ENCODE measurements at places on chromosomes 7 and 10.

GRCh38 chr10:3350617-3351258 lies 178.2 kb upstream of the PITRM1 start:
- DNase-seq: no peak

GRCh38 chr7:3243256-3243655 lies 57.8 kb upstream of the SDK1 start:
- no peak for DNase-seq

- DNase-seq: no peak
Measured at GRCh38 chr10:7512487-7512886, 101.7 kb upstream of the SFMBT2 start.

- no peak for DNase-seq
Measured at GRCh38 chr7:22935269-22935668, 78.7 kb downstream of the HYCC1 start.

- no peak for DNase-seq
Measured at GRCh38 chr7:26425655-26426054, 134.0 kb downstream of the SNX10 start.

DNA sequence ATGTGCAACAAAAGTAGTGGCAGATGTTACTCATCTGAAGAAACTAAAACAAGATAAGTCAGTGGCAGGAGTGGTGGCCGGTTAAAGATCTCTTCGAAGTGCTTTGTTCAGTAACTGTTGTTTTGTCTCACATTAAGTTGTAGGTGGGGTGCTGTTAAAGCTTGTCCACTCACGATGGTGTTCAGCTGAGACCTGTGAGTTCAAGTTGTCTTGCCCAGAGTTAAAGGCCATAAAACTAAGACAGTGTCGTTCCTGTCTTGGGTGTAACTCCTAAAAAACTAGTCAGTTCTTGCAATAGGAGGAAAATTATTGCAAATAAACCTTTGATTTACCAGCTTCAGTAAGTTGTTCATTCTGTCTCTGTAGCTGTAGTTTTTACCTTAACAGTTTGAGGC lies 857 bp upstream of the FOXP2 start:
- DNase-seq: no peak

DNA sequence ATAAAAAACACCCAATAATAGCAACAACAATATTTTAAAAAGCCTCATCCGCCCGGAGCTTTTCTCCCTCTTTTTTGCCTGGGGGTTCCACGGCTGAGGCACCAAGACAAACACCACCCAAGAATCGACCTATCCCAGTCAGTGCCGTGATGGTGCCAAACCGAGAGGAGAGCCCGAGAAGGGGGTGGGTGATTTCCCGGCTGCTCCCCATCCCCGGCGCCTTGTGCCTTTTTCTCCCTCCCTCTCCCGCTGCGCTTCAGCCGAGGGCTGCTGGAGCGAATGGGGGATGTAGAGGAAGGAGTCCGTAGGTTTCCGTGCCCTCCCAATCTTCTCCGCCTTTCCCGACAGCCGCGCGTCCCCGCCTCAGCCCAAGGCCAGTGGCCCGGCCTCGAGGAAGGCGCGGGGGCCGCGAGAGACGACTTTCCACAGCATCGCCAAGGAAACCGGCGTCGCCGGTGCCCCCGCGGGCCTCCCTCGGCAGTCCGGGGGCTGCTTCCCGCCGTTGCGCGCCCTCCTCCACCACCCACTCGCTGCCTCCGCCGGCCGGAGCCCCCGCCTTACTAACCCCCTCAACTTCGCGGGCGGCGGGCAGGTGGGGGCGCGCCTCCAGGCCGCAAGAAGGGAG lies 1.3 kb downstream of the EGR2 start:
- DNase-seq: no peak

DNA sequence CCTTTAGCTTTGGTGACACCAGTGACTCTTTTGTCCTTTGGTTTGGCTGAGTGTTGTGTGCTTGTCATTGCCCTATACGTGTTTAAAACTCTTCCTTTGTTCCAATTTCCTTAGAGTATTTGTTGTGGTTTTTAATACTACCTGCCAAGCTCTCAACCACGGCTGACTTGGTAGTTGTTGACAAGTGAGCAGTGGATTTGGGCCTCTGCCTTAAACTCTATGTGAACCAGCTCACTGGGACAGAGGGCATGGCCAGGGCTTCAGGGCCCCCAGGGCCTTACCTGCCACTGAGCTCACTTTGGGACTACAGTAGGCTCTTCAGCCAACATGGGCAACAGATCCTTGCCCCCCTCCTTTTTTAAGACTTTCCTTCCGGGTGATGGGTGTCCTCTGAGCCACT lies 9.6 kb upstream of the DMBT1 start:
- no peak for DNase-seq

DNA sequence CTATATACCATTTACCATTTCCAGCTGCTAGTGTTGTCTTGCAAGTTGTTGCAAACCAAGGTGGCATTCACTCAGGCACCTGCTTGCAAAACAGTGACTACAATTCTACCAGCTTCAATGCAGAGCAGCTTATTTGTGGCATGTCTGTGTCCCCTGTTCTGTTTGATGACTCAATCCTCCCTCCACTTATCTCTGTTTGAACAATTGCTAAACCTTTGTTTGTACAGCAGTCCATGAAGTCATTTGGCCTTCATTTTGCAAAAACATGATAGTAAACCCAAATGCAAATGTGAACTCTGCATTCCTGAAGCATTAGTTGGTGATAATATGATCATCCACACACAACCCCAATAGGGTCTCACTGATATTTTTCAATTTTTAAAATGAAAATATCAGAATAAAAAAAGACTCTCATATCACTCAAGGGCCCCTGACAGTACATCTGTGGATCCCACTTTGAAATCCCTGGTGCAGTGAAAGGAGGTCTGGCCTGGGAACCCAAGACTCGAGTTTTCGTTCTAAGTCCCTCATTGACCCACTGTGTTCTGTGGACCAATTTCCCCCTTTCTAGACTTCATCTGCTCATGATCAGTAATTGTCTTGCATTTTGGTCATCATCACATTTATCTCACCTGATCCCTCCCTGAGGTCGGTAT lies 425.4 kb downstream of the RPS24 start:
- DNase-seq: no peak

DNA sequence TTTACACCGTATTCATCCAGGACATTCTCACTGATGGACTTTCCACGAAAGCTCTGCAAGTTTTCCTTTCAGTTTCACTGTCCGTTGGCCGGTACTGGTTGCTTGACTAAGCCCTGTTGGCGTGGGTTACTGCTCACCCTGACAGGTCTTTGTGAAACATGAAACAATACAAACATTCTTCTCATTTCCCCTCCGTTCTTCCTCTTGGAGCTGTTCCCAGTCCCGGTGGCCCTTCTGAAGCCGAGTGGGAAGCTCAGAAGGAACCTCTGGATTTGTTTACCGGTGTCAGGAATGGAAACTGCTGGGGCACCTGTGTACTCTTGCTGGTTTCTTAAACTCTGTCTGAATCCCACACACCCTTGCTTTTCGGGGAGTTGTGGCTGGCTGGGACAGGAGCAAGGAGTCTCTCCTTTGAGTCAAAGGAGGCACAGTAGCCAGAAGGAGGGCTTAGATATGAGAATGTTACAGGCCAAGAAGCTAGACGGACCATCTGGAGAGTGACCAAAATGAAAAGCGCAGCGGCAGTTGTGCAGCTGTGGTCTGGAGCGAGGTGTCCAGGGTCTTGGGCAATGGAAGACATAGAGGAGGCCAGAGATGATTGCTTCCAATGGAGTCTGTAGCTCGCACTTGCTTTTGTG lies 45.7 kb downstream of the LYZL2 start:
- no peak for DNase-seq

GRCh38 chr7:117118579-117119180 lies 165.4 kb downstream of the ST7 start:
- DNase-seq: no peak

GRCh38 chr10:105769248-105770184 lies 1128.4 kb downstream of the SORCS3 start:
- no peak for DNase-seq

DNA sequence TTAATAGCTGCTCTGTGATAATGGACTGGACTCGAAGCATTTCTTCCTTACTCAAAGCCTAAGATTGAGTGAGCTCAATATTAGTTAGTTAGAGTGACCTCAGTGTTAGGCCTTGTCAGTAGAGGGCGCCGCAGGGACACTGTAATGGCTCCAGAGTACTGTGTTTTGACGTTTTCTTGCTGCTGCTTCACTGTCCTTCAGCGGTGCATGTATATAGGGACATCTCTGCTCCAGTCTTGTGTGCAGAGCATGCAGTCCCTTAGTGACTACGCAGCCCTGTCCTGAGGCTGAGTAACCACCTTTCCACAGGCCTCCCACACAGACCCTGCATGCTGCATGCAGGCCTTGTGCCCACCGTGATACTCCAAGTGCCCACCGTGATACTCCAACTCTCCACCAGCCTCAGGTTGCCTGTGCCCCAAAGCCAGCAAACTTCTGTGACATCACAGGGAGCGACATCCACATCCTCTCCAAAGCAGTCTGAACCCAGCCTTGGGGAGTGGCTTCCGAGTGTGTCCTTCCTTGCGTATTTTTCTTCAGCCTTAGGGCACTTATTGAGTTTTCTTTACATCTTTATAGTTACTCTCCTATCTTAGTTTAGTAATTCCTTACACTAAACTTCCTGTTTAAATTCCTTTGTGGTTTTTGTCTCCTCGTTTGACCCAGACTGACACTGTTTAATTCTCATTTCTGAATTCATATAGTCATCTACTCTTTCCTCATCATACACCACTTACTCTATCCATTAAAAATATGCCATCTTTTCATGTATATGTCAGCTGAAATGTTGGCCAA lies 118.2 kb downstream of the JAZF1 start:
- peak; percentile 56 for DNase-seq

- no peak for DNase-seq
Measured at GRCh38 chr7:90188281-90188680, 23.3 kb upstream of the STEAP2 start.

- no peak for DNase-seq
Measured at GRCh38 chr7:140903741-140904480, 20.8 kb downstream of the BRAF start.

GRCh38 chr10:79502561-79503309 lies 9.6 kb upstream of the EIF5AL1 start:
- DNase-seq: no peak

DNA sequence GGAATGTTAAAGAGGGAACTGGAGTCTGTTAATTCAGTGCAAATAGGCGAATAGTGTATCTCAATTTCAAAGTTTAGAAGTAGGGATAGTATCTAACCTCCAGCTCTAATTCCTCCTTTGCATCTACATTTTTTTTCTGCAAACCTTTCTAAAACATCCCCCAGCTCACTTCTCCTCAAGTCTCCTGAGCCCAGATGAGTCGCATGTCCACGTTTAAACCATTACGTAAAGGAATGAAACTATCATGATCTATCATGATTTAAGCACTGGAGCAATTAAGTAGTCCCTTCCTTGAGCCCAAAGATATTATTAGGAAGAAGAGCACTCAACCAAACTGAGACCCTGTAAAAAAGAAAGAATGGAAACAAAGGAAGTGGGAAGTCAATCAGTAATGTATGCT lies 29.9 kb downstream of the GPR22 start:
- no peak for DNase-seq

- no peak for DNase-seq
Measured at GRCh38 chr10:69250041-69250440, 28.3 kb upstream of the HK1 start.

GRCh38 chr10:30816159-30816819 lies 186.7 kb upstream of the LYZL2 start:
- DNase-seq: no peak

DNA sequence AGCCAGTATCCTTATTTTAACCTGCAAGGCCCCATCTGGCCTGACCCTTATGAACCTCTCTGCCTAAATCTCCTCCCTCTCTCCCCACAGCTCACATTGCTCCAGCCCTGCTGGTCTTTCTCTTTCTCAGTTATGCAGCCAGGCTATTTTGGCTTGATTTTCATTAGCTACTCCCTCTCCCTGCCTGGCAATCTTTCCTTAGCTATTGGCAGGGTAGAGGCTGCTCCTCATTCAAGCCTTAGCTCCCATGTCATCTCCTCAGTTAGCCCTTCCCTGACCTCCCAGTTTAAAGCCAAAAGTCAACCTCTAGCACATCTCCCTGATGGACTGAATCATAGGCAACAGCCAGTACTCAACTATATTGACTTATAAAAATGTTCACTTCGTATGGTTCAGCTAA lies 214.4 kb upstream of the CELF2 start:
- no peak for DNase-seq

GRCh38 chr10:73076360-73077183 lies 20.1 kb downstream of the P4HA1 start:
- DNase-seq: no peak

GRCh38 chr10:42780456-42780855 lies 2.1 kb upstream of the BMS1 start:
- DNase-seq: no peak

DNA sequence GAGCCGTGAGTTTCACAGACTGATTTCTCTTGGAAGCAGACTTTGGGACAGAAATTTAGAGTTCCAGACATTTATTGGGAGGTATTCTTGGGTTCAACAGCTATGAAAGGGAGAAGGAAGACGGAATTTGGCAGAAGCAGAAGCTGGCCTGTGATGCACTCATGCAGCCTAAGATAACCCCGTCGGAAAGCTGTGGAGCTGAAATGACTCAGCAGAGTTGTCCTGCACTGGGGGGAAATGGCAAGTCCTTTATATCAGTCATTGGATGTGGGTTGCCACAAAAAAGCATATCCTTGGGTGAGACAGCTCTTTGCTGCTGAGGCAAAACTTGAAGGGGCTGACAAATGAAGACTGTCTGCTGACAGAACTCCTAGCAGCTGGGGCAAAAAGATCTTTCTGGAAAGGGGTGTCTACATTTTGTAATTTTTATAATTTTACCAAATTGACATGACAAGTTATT lies 11.5 kb upstream of the MICU1 start:
- DNase-seq: no peak

GRCh38 chr10:13788711-13789447 lies 202.1 kb downstream of the PRPF18 start:
- DNase-seq: no peak

DNA sequence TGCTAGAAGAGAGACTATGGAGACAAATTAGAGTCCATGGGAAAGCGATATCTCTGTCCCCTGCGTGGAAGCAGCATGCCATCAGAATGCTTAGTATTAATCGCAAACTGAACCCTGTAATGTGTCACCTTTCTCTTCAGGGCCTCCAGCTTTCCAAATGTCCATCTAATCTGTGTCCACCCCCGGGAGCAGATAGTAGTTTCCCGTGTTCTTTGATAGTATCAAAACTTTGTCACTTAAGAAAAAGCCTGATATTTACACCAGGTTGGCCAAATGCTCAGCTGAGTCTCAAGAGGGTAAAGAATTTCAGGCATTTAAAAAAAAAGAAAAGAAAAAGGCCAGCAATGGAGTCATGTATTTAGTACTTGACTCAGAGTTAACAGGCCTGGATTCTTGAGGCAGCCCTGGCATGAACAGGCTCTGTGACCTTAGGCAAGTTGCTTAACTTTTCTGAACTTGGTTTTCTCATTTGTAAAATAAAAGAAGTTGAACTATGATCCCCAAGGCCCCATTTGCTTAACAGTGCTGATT lies 10.4 kb upstream of the GSAP start:
- no peak for DNase-seq

GRCh38 chr7:131225619-131226513 lies 101.8 kb upstream of the MKLN1 start:
- no peak for DNase-seq

DNA sequence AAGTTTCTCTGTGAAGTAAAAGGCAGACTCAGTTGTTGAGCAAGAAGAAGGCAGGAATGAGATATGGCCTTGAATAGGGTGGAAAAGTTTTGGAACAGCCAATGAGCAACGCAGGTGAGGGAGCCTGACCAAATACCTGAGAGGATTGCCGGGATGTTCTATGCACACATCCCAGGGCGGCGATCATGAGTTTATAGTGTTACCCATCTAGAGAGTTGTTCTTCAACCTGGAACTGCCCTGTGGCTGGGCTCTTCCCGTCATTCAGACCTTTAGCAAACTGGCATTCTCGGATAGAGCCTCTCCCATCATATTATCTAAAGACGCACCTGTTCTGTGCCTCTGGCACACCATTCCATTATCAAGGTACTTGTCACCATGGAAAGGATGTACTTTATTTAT lies 103.0 kb upstream of the KIF5B start:
- no peak for DNase-seq
